Fibroblast of skin of scalp (primary cell): ENCODE measurements at places on chromosomes 7 and 10.

DNA sequence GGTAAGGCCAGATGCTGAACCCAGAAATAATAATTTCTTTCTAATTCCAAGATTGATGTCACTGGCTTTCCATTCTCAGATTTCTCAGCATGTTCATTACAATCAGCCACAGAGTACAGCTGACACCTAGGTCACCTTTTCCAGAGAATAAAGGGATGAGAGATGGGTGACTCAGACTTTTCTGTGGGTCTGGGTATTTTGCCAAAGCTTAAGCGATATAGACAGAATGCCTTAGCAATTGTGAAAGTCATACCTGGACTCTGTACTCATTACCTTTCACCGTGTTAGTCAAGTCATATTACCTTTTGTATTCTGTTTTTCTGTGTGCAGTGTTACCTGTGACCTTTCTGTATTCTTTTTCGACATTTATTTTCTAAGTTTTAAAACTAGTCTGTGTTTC, 10.6 kb upstream of the PRTFDC1 start:
- DNase-seq = no peak

- DNase-seq = peak; percentile 71
Measured at GRCh38 chr7:35519971-35520809, 174.7 kb downstream of the HERPUD2 start.

GRCh38 chr7:144487901-144488300, 84.4 kb upstream of the NOBOX start:
- no peak for DNase-seq

GRCh38 chr10:110803830-110804338, 67.8 kb upstream of the PDCD4 start:
- peak; percentile 61 for DNase-seq

- no peak for DNase-seq
Measured at GRCh38 chr10:73888514-73888913, 14.2 kb upstream of the CAMK2G start.

GRCh38 chr10:77458986-77459590, 178.5 kb downstream of the KCNMA1 start:
- DNase-seq = peak; percentile 84

DNA sequence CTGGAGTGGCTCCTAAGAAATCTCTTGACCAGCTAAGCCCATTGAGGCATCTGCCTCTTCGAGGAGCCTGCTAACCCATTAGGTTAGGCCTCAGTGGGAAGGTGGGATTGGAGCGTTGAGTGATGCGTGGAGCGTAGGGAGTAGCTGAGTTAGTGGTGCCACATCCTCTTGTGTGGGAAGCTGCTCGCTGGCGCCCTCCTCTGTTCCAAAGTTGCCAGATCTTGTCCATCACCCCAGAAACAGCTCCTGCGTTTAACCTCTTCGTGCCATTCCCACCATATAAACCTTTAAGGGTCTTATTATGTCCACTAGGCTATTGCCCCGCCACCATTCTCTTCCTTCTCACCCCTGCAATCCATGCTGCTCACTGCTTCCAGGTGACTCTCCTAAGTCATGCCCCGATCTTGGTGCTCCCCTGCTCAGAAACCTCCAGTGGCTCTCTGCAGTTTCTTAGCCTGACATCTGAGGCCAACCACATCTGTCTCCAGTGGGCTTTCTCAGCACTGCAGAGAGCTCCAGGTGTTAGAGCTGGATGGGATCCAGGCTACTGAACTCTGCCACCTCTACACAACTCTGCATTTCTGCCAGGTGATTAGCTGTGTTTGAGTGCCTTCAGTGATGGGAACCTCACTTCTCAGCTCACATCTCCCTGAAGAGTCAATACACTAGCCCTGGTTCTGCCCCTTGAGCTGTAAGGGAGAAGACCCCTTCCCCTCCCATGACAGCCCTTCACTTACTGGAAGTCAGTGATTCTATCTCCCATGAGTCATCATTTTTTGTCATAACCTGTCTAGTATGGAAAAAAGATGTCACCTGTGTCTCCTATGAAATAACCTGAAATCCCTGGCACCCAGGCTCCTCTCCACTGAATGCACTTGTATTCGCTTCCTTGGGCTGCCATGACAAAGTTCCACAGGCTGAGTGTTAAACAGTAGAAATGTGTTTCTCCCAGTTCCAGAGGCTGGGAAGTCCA, 65.0 kb upstream of the FGFR2 start:
- DNase-seq = no peak

- DNase-seq = no peak
Measured at GRCh38 chr10:24898501-24898900, 53.9 kb downstream of the PRTFDC1 start.

- no peak for DNase-seq
Measured at GRCh38 chr7:110142939-110143526, 947.9 kb upstream of the LRRN3 start.

- no peak for DNase-seq
Measured at GRCh38 chr7:99437946-99438572, 539 bp downstream of the PTCD1 start.
